HCEC 1CT (cell line): ENCODE measurements at places on chromosomes 5 and 9.

GRCh38 chr5:55841976-55842375 lies 9.2 kb upstream of the IL31RA start:
- no peak for DNase-seq

DNA sequence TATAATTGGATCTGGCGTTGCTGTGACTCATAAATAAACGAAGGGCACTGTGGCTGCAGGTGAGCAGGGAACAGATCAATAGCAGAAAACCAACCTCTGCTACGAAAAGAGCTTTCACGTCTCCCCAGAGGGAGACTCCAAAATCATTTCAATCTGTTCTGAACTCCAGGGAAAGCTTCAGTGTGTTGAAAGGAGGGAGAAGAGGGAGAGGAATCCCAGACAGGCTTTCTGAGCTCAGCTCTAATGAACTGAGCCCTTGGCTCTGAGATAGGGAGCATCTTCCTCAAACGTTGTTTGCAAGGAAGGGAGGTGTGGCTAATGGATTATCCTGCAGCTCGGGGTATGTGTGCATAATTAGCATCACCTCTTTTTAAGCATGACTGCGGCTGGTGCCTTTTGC lies 288.0 kb upstream of the IRX4 start:
- no peak for DNase-seq

GRCh38 chr5:95417971-95418370 lies 26.8 kb downstream of the FAM81B start:
- DNase-seq = peak; percentile 7

DNA sequence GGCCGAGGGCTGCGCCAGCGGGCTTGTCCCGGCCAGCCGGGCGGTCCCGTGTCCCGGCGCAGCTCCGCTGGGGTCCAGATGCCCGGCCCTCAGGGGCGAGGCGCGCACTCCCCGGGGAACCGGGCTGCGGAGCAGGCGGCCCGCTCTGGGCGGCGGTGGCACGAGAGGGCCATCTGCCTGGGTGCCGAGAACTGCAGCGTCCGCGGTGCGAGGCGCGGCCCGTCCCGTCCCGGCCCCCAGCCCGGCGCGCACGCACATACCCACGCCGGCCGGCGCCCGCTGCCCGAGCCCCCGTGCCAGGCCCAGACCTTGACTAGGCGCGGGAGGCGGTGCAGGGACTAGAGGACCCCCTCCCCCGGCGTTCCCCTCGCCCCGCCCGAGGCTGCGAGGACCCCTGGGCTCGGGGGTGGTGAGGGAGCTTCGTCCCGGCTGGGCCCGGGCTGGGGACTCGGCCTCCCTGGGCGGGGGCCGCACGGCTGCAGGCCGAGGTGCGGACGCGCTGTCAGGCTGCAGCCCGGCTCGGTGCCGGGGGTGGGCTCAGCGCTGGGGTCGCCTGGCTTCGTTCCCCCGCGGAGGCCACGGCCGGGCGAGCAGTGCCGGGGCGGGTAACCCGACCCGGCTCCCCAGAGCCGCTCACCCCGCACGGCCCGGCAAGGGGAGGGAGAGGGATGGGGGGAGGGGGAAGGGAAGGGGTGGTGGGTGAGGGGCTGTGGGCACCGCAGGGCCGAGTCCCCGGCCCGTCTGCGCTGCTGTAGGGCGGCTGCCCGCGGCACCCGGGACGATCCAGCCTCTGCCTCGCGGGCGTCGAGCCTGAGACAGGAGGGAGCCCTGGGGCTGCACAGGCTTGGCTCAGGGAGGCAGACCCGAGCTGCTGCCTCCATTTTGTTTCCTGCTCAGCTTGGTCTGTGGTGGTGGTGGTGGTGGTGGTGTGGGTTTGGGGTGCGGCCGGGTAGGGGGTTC lies 1.2 kb upstream of the NSD1 start:
- DNase-seq = no peak

DNA sequence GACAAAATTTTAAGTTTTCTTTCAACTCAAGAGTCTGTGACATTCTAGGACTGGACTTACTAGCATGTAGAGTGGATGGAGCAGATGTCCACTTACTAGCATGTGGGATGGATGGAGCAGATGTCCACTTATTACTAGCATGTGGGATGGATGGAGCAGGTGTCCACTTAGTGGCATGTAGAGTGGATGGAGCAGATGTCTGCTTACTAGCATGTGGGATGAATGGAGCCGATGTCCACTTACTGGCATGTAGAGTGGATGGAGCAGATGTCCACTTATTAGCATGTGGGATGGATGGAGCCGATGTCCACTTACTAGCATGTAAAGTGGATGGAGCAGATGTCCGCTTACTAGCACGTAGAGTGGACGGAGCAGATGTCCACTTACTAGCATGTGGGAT lies 2.4 kb downstream of the SLC36A1 start:
- no peak for DNase-seq

DNA sequence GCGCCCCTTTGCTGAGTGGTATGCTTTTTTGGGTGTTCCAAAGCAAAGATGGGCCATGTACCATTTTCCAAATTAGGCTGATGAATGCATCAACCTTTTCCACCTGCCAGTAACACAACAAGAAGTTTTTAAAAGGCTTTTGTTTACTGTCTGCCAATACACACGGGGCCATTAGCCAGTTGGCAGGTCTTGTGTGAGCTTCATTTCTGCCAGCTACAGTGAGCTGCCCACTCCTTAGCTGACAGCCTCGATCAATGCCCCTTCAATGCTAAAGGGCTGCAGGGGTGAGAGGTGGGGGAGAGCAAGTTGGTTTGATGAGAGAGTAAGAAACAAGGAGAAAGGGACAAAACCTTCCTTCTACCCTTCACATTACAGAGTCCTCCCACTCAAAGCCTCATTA lies 128.7 kb downstream of the C5orf15 start:
- no peak for DNase-seq

DNA sequence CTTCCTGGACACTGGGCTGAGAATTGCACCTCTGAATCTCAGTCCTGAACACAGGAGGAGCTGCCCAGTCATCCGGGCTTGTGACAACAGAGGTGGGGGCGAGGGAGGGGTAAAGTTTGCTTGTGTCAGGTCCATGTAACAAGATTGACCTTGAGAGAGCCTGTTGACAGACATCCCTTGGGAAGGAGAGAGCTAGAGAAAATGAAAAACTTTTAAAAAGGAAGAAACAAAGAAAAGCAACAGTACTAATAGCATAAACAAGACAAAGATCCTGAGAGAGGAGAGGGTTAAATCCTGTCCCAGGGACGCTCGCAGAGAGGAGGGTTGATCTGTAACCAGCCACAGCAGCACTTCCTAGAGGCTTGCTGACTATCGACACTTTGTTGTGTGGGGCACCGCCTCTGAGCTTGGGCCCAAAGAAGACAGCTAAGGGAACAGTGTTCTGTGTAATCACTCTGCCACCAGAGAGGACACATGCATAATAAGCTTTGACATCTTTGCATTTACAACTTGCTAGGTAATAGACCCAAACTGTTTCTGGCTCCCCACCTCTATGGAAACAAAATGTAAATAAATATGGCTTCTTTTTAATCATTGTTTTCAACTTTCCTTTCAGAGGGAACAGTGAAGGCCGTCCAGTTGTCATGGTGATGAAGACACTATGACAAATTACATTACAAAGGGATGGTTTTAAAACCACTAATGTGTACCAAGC lies 363.7 kb downstream of the CSNK1G3 start:
- DNase-seq = no peak

GRCh38 chr5:131461742-131462141 lies 173.3 kb downstream of the RAPGEF6 start:
- no peak for DNase-seq

DNA sequence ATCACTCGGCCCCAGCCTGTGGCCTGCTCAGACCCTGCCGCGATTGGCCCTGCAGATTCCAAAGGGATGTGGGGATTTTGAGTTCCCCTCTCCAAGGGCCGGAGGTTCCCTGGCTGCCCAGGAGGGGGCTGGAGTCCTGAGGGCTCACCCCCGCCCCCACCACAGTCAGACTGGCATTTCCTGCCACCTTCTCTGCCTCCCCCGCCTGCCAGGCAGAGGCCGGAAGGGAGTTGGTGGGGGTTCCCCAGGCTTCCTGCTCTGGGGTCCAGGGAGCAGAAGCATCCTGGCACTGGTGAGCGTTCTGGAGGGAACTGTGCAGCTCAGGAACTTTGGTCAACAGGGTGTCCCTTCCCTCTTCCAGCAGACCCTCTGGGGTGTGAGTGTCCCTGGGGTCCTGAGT lies 70.6 kb downstream of the RXRA start:
- DNase-seq = no peak

DNA sequence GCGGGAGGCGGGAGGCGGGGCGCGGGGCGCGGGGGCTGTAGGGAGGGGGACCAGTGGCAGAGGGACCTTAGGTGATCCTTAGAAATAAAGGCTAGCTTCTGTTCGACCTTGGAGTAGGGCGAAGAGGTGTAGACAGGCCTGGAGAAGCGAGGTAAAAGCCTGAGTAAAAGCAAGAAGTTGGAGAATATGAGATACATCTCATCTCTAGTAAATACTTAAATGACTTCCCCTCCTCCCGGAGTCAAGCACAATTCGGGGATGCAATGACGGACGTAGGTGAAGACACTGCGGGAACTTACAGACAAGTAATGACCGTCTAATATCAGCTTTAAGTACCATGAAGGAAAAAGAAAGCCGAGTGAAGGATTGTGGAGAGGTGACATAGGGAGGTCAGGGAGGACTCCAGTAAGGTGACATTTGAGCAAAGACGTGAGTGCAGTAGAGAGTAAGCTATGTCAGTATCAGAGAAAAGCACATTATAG lies 466 bp downstream of the SMC2 start:
- DNase-seq = peak; percentile 8
